ENCODE measurements at places on chromosomes 16 and 17.

DNA sequence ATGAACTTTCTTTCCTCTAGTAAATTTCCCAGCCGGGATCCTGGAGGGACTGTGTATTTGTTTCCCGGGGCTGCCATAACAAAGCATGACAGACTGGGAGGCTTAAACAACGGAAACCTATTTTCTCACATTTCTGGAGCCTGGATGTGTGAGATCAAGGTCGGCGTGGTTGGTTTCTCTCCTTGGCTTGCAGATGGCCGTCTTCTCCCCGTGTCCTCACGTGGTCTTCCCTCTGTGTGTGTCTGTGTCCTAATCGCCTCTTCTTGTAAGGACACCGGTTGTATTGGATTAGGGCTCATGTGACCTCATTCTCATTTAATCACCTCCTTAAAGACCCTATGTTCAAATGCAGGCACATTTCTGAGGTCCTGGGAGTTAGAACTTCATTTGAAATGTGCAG is 22.0 kb upstream of the USP10 start:
- DNase-seq: no peak

GRCh38 chr16:53042235-53042701 is 10.4 kb downstream of the CHD9NB start:
- no peak for DNase-seq

GRCh38 chr16:86508947-86509758 is 1.2 kb upstream of the FOXF1 start:
- no peak for DNase-seq

- DNase-seq: no peak
These were observed 97.8 kb downstream of the NXN start for GRCh38 chr17:881778-882177.

DNA sequence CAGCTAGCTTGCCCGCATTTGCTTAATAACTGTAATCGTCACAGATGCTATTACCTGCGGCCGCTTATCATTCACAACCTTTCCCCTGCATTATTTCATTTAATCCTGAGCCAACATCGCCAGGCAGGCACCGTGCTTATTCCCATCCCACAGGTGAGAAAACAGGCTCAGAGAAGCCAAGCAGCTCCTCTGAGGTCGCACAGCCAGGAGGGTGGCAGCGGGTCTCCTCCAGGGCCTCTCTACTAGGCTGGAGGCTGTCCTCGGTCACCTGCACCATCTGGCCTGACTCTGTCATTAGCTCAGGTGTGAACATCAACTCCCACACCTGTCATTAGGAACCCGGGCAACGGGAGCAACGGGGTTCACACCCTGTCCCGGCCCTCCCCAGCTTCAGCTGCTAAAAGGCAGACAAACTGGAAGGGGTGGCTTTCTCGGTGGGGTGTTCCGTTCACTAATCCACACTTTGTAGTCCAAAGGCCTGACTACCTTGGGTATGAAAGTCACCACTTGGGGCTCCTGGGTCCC is 3.0 kb downstream of the PPL start:
- no peak for DNase-seq

All from CD4-positive, alpha-beta memory T cell (primary cell).